Stimulated activated CD4-positive, alpha-beta T cell treated with anti-CD3 and anti-CD28 coated beads, Interleukin-15, amount 100 ng/mL, for 48 hours (primary cell): ENCODE measurements at places on chromosomes 16 and 17.

DNA sequence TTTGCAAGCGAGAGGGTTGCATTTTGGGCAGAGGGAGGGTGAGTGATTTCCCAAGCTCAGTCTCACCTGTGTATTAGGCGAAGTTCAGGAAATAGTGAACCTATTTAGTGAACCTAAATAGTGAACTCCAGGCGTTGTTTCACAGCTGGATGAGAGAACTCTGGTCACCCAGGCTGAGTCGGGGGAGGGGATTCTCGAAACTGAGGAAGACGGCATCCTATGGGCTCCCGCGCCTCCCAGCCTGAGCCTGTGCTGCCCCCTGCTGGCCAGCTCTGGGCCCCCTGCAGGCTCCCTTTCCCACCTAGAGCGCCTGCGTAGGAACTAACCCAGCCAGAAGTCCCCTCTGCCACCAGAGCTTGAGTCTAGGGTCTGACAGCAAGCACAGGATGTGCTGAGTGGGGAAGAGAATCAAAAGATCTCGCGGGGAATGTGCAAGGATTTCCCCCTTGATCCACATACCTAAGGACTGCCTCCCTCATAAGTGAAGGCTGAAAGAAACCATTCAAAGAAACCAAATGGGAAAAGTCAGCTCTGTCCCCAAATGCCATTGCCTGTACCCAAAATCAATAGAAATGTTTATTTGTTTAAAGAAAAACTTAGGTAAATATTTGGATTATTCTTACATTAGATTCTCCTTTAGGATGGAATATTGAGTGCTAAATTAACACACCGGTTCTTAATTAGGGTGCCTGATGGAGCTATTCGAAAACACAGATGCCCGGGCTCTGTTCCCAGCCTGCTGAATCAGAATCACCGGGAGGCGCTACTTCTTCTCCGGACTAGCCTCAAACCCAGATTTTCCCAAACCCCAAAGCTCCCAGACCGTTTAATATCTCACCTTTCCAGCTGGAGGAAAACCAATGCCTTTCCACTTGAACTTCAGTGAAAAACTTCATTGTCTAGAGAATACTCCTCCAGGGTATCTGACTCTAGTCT, 14.8 kb upstream of the MARVELD3 start:
- DNase-seq = peak; percentile 79

DNA sequence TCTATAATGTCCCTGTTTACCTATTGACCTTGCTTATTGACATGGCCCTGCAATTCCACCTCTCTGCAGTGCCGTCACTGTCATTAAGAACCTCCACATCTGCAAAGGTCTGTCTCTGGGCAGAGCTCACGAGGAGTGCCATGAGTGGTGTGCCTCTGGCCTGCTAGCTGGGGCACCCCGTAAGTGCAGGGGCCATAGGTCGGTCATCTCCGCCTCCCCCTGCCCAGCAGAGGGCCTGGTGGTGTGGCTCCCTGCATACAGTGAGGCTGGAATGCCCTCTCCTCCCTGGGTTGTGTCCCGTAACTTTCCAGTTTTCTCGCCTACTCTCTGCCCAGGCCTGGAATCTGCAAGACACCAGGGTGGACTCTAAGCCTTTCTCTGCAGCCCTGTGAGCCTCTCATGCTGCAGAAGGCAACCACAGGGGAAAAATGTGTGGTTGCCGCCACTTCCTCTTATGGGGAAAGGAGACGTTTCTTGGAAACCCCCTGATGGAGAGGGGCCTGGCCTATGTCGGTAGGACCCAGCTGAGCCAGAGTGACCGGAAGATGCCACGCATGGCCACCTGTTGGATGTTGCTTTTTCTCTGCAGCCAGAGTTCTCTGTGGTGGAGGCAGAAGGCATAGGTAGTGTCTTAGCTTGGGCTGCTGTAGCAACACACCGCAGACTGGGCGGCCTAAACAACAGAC, 2.7 kb upstream of the SNX20 start:
- DNase-seq = no peak

- DNase-seq = no peak
Measured at GRCh38 chr17:56754523-56755208, 79.1 kb downstream of the C17orf67 start.

DNA sequence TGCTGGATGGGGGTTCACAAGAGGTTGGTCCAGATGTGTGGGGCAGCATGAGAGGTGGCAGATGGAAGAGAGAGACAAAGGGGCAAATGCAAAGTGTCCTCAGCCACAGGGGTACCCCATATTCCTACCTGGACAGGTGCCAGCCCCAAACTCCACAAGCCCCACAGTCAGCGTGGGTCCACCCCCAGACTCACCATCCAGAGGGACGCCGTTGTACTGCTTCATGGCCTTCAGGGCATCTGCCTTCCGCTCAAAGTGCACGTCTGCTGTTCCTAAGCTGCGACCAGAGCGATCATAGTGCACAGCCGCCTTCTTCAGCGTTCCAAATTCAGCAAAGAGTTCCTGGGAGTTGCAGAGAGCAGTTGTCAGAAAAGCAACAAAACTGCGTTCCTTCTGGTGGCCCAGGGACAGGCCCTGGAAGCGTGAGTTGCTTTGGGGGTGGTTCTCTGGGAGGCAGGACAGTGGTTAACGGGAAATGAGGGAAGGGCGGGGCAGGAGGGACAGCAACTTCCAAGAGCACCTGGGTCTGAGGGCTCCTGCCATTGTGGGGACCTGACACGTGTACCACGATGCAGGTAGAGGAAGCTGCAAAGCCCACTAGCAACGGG, 2.3 kb downstream of the ALYREF start:
- DNase-seq = no peak

DNA sequence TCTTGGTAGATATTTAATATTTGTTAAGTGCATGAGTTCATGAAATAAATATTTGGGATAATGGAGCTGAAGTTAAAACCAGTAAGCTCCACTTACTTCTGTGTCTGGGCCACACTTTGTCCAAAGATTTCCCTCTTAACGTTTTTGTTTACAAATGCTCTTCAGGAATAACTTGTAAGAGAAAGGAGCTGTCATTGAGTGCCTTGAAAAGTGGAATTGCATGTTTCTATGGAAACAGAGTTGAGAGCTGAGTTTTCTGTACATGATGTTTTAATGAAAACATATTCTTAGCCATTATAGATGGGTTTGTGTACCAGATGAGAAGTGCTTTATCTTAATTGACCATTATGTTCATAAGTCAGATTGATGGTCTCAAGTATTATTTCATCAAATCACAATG, 1045.4 kb upstream of the EEF2KMT start:
- no peak for DNase-seq

GRCh38 chr16:69861292-69862030, 89.7 kb upstream of the CLEC18A start:
- DNase-seq = no peak

DNA sequence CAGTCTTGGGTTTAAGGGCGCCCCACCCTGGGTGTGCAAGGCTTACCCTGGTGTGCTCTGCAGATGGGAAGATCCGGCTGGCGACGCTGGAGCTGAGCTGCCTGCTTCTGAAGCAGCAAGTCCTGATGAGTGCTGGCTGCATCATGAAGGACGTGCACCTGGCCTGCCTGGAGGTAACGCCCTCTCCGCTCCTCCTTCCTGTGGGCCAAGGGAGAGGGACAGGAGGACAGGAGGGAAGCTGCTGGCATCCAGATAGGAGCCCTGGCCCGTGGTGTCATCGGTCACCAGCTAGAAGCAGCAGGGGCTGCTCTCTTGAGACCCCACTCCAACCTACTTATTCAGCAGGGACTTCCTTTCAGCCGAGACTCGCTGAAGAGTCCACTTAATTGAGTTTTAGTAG, 97.8 kb downstream of the CLEC16A start:
- no peak for DNase-seq

GRCh38 chr16:14399378-14400284, 230.4 kb downstream of the PARN start:
- DNase-seq = no peak

DNA sequence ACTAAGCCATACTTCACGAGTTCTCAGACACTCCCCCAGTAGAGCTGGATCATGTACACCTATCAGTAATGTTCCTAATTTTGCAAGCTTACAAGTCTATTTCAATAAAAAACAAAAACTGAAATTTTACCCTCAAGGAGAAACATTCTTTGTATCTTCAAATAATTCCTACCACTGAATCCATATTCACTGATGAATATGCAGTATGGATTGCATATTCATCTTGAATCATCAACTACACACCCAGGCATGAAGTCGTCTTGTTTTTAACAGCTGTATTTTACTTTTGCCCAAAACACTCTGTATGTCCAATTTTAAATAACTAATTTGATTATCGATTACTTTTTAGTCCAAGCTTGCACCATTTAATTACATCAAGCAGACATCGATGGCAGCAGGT, 31.8 kb downstream of the ZDHHC7 start:
- no peak for DNase-seq

GRCh38 chr17:63517825-63518534, 5.2 kb upstream of the KCNH6 start:
- no peak for DNase-seq

GRCh38 chr16:27066668-27067537, at the start of gene C16orf82:
C16orf82 (plus strand) TSS chr16:27066927.
- no peak for DNase-seq

GRCh38 chr16:74304164-74304834, 7.7 kb downstream of the PSMD7 start:
- DNase-seq = no peak

GRCh38 chr17:4233668-4234258, 30.0 kb downstream of the ANKFY1 start:
- no peak for DNase-seq

GRCh38 chr17:17682737-17683680, 1.8 kb downstream of the RAI1 start:
- DNase-seq = peak; percentile 64

DNA sequence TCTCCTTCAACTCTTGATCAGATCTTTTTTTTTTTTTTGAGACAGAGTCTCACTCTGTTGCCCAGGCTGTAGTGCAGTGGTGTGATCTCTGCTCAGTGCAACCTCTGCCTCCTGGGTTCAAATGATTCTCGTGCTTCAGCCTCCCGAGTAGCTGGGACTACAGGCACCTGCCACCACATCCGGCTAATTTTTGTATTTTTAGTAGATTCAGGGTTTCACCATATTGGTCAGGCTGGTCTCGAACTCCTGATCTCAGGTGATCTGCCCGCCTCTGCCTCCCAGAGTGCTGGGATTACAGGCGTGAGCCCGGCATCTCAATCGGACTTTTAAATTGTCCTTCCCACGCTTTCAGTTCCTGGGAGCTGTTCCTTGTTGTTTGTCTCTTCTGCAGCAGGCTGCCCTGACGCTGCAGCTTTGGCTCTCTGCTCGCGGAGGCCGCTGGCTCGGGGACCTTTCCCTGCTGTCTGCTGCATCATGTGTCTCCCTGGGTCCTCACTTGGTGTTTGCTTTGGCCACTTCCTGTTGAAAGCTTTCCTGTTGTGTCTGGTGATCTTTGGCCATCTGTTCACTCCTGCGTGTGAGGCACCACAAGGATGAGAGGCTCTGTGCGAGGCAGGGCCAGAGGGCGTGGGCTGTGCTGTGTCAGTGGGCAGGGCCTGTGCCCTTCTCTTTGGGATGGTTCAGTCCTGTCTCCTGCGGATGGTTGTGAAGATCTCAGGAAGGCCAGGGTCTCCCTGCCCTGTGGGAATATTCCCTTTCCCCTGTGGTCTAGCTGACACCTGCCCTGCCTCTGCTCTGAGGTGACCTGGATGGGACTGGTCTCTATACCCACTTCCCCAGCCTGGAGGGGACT, 18.4 kb upstream of the CAPN15 start:
- DNase-seq = no peak

GRCh38 chr16:13168091-13168572, 266.7 kb downstream of the SHISA9 start:
- no peak for DNase-seq

- no peak for DNase-seq
Measured at GRCh38 chr16:72829846-72830775, 217.8 kb downstream of the ZFHX3 start.

DNA sequence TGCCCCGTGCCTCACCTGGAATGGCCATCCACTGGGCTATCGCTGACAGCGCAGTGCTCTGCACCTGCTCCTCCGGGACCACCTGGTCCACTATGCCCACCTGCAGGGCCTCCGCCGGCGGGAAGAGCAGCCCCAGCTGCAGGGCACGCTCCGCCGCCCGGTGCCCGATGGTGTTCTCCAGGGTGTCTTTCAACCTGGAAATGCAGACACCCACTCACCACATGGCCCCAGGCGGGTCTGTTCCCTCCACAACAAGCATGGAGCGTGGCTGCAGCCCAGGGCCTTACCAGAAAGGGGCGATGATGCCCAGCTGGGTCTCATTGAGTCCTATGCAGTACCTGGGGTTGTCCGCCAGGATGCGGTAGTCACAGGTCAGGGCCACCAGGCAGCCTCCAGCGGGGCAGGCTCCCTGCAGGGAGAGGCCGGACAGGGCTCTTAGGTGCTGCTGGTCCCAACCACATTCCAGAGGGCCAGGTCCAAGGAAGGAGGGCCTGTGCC, 6.8 kb downstream of the DNASE1L2 start:
- no peak for DNase-seq

DNA sequence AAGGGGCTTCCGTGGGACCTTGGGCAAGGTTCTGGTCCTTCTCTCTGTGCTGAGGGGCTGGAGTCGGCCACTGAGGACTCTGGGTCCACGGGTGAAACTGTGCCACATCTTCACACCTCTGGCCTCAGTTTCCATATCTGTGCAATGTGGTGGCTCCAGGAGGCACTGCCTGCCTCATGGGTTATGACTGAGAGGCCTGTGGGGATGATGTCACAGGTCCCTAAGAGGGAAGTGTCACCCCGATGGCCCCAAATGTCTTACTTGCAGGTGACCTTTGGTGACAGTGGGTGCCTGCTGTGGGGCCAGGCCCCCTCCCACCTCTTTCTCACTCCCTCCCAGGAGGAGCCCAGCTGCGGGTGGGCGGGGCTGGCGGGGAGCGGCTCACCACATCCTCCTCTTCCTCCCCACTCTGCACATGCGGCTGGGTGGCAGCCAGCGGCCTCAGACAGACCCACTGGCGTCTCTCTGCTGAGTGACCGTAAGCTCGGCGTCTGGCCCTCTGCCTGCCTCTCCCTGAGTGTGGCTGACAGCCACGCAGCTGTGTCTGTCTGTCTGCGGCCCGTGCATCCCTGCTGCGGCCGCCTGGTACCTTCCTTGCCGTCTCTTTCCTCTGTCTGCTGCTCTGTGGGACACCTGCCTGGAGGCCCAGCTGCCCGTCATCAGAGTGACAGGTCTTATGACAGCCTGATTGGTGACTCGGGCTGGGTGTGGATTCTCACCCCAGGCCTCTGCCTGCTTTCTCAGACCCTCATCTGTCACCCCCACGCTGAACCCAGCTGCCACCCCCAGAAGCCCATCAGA, at the start of gene IL21R:
TSS of gene IL21R (plus strand) at position 407 of the 801 bp plus-strand sequence. CDS start 27,898 bp downstream, outside the sequence.
- DNase-seq = peak; percentile 84

DNA sequence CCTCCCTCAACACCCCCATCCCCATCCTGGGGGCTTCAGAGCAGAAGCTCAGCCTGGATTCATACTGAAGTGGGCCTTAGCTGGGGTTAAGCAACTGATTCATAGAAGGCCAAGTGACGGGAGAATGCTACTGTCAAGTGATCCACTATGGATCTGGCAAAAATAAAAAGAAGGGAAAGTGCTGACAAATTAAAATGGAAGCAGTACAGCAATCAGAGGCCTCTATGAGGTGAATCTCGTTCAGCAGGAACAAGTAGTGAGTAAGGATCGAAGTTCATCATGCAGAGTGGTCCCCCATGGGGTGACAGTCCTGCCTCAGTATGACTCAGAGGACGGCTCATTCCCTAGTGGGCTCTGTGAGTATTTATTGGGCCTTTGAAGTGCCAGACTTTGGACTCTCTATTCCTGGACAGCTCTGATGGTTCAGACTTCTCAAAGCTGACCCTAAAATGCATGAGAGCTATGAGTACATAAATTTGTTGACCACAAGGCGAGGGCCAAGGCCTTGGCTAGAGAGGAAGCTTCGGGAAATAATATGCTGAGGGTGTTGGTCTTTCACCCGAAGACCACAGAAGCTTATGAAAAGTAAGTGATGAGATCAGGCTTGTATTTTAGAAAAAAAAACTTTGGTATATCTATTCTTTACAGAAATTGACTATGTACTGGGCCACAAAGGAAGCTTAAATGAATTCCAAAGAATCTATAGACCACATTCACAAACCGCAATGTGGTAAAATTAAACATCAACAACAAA, 5.3 kb upstream of the NSMCE1 start:
- DNase-seq = no peak
